ENCODE measurements at places on chromosomes 6 and 20.
A peak's percentile ranks its signal among the peaks of the same experiment; 100 is the strongest.

DNA sequence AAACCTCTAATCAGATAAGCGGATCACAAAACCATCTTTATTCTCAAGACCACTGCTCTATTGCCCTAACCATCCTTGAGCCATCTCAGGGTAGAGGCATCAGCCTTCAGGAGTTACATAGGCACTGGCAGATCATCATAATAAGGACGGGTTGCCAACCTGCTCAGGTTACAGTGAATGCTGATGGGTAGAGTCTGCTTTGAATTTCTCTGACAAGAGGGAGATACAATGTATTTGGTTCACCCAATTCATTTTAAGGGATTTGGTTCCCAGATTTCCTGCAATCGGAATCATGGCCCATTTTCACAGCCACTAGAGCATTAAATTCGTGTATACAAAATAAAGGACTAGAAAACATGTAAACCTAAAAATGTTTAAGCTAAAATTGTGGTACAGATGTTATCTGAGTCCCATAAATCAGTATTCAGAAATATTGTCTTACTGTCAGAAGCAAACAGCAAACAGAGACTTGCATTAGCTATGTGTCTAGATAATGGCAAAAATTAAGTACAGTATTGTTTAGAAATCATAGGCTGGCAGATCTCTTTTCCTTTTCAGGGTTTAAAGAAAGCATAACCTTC lies 41.9 kb upstream of the TMEM170B start:
- DNase-seq: no peak

GRCh38 chr6:3526962-3527650 lies 70.3 kb upstream of the SLC22A23 start:
- no peak for DNase-seq

DNA sequence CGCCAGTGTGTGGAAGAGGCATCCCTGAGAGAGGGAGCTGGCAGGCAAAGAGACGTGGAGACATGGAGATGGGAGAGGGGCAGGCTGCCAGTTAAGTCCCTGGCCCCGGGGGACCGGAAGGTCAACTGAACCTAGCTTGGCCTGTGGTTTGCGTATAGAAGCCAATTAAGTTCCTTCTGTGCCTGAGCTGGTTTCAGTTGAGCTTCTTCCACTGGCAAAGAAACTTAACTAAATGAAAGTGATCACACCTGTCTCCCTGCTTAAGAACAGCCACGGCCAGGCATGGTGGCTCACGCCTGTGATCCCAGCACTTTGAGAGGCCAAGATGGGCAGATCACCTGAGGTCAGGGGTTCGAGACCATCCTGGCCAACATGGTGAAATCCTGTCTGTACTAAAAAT lies 26.7 kb upstream of the NNAT start:
- DNase-seq: no peak

DNA sequence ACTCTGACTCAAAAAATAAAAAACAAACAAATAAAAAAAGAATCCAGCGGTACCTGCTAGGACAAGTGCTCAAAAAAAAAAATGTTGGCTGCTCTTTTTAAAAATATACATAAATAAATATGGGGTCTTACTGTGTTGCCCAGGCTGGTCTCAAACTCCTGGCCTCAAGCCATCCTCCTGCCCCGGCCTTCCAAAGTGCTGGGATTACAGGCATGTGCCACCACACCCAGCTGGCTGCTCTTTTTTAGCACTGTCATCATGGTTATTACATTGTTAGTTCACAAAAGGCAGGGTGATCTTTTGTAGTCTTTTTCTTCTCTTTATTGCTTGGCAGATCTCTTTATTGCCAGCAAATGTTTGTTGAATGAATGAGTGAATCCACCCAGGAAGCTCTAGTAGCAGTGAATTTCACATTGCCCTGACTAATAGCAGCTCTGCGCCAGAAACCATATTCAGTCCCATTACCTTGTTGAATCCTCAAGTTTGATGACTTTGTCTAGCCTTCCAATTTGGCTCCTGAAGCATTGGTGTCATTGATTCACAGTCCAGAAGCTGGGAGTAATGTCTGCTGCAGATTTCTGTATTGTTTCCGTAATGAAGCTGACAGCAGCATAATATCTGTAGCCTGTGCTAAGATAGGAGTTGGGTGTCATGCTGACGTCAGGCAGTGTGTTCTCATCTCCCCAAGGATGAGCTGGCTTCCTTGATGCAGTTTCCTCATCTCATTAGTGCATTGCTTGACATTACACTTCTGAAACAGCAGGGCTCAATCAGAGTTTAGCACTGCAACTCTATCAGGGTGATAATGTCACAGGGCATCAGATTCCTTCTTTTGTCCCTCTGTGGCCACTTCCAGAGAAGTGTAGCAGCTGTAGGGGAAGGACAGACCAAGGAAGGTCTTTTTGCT lies 84.9 kb upstream of the TGM3 start:
- peak; percentile 0 for DNase-seq

DNA sequence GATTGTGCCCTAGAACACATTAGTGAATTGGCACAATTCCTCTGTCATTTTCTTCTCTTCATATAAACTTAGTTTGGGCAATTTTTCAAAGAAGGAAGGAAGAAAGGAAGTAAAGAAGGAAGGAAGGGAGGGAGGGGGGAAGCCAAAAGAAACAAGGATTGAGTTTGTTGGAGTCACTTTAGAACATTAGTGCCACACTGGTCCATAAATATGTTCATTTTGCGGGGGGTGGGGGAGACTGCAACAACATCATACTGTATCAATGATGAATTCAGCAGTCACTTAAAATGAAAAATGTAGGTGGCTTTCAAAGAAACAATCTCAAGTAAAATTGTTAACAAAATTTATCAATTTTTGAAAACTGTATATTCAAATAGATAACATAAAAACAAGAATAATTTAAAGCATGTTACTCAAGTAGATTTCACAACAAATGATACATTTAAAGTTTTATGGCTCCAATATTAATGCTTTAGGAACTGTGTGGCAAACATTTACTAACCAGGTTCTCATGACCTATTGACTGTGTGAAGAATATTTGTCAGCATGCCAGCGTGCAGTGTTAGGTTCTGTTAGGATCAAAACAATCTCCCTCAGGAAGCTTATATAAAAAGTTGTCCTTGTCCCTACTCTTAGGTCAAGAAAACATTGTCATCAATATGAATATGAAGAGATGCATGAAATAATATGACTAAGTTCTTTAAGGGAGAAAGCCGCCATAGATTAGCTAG lies 208.1 kb upstream of the AGPAT4 start:
- no peak for DNase-seq

DNA sequence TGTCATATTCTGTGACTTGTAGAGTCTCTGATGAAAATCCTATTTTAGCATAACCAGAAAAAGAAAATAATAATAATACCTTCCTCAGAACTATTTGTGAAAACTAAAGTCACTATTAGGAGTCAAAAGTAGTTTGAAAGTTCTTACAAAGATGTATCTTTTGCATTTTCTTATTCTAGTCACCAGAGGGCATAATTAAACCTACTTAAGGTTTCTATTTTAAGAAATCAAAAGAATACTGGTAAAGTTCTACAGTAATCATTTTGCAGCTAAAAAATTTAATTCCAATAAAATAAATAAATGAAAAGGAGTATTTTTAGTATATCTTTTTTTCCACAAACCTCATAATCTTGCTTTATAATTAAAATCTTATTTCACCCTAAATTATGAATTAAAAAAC lies 28.0 kb upstream of the MCM9 start:
- DNase-seq: no peak

GRCh38 chr6:5334341-5334740 lies 73.0 kb downstream of the FARS2 start:
- no peak for DNase-seq

DNA sequence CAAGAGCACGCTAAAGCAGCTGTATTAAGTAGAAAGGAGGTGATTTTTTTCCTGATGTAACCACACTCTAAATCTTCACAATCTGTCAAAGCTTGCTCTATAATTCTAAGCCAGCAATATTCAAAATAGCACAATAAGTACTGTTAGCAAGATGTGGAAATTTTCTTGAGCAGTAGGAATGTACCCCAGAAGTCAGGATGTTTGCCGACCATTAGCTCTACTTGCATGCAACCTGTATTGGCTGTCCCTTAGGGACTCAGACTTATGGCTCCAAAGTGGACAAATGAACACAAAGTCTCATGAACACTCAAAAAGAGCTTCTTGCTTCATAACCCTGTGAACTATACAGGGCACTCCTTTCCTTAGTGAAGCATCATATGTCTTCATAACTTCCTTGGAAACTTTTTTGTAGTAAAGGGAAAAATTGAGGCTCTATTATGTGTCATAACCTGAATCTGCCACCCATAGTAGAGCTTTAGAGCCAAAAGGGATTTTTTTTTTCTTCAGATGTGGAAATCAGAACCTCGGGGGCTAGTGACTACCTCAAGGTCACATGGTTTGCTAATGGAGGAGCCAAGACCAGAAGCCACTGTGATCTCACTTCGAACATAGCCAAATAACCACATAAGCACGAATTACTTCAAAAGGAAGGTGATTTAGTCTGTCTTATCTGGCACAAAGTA lies 54.5 kb downstream of the ADGRG6 start:
- DNase-seq: no peak

DNA sequence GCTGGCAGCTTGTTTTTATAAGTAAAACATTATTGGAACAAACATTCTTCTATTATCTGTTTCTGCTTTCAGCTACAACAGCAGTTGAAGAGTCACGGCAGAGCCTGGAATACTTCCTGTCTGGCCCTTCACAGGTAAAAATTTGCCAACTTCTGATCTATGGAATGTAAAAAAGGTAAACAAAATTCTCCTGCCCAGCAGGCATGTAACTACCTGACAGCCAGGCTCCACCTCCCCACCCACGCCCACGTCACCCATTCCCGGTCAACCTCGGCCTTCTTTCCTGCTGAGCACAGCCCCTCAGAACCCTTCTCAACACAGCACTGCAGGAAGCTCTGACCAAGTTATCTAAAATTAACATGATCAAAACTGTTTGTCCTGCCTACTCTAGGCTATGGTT lies 166.0 kb downstream of the DLL1 start:
- DNase-seq: no peak

Measured in NCI-H1436 (cell line).